ENCODE measurements at places on chromosomes 12 and 14.

- no peak for DNase-seq
Observed at GRCh38 chr12:71152851-71153250, 4.9 kb downstream of the TSPAN8 start.

DNA sequence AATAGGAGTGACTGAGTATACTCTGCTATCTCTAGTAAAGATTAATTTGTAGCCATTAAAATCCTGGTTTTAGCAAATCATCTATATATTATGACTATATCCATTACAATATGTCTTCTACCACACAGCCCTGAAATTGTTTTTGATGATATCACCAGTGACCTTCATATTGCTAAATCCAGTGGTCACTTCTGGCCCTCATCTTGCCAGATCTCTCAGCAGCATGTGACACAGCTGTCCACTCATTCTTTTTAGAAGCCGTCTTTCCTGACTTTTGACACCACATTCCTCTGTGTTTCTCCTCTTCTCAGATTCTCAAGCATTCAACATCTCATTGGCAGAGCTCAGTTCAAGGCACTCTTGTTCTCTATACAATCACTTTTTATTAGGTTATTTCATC, 54.9 kb downstream of the CPNE8 start:
- peak; percentile 9 for DNase-seq

GRCh38 chr12:130029151-130029550, 125.3 kb upstream of the TMEM132D start:
- DNase-seq, result no peak

DNA sequence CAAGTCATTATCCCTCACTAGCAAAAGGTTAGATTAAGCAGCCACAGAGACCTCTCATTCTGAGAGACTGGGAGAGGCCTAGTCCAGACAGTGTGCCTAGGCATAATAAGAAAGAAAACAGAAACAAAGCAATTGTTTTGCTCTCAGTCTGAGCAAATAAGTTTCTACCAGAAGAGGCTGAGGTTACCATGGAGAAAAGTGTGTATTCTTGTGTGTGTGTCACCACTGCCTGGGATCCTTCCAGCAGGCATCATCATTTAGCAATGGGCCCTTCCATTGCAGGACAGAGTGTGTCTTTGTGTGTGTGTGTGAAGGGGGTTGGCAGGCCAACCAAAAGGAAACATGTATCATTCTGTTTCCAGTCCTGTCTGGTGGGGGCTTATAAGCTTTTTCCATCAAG, 3.7 kb downstream of the EFS start:
- peak; percentile 60 for DNase-seq

- peak; percentile 26 for DNase-seq
Observed at GRCh38 chr12:15323480-15323879, 1.2 kb downstream of the PTPRO start.
